CD4-positive, alpha-beta T cell treated with Interleukin-4 for 4 hours (primary cell): ENCODE measurements at places on chromosomes 6 and 20.

DNA sequence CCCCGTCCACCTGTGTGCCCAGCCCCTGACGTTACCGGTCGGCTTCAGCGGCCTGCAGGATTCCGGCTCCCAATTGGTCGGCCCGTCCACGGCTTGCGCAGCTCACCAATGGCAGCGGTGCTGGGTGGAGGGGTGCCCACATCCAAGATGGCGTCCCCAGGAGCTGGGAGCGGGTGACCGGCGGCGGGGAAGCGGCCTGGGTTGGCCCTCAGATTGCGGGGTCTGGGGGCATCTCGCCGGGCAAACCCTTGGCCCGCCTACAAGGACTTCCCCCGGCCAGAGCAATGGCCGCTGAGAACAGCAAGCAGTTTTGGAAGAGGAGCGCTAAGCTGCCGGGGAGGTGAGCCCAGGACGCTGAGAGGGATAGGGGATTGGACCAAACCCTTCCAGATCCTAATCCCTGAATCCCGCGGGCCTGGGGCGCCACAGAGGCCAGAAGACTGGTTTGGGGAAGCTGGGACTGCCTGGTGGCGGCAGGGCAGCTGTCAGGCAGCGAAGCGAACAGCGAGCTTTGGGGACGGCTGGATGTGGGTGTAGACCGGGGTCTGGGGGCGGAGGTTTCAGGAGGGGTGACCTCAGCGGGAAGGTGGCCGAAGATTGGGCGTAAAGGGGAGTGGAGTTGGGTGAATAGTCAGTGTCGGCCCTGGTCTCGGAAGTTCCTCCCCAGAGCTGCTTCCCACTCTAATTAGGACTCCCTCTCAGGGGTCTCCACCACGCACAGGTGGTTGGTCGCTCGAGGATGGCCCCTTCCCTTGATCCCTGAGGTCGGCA, at the start of the genes TBC1D22B and TMEM217:
TSS of gene TBC1D22B (plus strand) at position 139 of the 771 bp plus-strand sequence. CDS start at position 285, 146 bp downstream.
TSS of gene TMEM217 (minus strand) at position 511 of the 771 bp plus-strand sequence. CDS start 39,114 bp downstream, outside the sequence.
- peak; percentile 93 for DNase-seq

DNA sequence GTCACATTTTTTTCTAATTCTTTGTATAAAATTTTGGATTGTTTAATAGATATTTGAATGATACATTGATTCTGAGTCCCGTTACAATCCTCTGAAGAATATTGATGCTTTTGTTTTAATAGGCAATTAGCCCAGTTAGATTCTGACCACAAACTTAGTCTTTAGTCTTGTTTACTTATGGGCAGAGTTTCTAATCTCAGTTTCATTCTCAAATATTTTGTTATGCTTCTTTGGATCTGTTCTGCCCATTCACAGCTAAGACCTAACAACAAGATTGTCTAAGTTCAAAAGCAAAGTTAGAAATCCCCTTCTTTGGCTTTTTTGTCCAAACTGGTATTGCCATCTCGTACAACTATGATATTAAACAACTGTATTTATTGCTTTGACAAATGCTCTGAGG, 58.0 kb downstream of the TBXT start:
- no peak for DNase-seq

DNA sequence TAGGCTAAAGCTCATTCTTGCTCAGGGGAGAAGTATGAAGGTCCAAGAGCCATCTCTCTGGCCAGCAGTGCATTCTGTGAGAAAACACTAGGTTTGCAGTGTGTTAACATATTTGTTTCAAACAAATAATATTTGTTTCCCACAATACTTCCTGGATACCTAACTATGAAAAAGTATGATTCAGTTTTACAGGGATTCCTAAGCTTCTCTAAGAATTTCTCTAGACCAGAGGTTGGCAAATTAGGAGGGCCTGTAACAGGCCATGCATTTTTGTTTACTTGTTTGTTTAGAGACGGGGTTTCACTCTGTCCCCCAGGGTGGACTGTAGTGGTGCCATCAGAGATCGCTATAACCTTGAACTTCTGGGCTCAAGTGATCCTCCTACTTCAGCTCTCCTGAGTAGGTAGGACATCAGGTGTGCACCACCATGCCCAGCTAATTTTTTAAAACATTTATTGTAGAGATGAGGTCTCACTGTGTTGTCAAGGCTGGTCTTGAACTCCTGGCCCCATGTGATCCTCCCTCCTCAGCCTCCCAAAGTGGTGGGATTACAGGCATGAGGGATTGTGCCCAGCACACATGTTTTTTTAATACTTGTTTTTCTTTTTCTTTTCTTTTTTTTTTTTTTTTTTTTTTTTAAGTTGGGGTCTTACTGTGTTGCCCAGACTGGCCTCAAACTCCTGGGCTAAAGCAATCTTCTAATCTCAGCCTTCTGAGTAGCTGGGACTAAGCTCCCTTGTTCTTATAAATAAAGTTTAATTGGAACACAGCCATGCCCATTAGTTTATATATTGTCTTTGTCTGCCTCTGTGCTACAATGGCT, 71.7 kb downstream of the ADGRG6 start:
- no peak for DNase-seq

DNA sequence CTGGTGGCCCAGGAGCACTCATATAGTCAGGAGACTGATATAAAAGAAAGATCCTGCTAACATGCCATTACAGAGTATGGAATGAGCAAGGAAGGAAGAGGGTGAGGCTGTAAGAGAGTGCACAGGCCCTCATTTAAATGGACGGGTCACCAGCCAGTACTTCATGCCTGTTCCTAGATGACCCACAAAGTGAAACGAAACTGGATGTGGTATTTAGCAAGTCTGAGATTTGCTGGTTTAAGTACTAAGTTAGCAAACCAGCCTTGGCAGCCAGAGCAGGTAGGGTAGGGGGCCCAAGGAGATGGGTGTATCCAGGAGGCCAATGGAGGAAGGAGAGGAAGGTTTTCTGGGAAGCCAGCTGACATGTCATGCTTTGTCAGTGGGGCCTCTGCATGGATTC, 15.9 kb downstream of the NT5E start:
- no peak for DNase-seq

DNA sequence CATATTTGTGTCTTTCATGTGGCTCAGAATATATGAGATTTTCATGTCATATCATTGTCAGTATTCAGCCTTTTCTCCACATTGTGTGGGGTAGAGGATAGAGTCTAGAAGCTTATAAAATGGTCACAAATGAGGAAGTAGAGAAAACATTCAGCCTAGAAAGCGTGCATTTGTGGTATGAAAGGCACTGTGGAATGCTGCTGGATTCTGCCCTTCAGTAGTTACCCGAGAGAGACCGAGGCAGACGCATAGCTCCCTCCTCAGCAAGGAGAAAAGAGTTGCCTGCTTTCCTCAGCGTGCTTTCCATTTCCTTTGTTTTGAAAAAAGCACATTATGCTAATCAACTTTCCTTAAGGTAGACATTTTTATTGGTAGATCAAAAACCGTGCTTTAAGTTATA, 28.7 kb downstream of the MYB start:
- peak; percentile 21 for DNase-seq

GRCh38 chr6:31901415-31901952, 402 bp downstream of the ZBTB12 start:
- peak; percentile 65 for DNase-seq

GRCh38 chr20:62362991-62363919, 3.9 kb downstream of the LAMA5 start:
- no peak for DNase-seq

DNA sequence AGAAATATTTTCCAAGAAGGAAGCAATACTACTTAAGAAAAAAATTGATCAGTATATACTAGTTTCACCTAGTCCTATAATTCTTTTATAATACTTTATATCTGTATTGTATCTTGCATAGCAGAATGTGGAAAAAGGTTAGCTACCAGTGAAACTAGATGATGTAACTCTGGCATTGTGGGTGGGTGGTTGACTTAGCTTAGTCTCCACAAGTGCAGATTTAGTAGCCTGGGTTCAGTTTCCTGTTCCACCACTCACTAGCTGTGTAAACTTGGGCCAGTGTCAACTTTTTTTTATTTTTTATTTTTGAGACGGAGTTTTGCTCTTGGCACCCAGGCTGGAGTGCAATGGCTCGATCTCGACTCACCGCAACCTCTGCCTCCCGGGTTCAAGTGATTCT, 2.0 kb downstream of the MUC21 start:
- DNase-seq, result no peak

- DNase-seq, result peak; percentile 10
Measured at GRCh38 chr6:168619560-168620314, 178.8 kb downstream of the SMOC2 start.

DNA sequence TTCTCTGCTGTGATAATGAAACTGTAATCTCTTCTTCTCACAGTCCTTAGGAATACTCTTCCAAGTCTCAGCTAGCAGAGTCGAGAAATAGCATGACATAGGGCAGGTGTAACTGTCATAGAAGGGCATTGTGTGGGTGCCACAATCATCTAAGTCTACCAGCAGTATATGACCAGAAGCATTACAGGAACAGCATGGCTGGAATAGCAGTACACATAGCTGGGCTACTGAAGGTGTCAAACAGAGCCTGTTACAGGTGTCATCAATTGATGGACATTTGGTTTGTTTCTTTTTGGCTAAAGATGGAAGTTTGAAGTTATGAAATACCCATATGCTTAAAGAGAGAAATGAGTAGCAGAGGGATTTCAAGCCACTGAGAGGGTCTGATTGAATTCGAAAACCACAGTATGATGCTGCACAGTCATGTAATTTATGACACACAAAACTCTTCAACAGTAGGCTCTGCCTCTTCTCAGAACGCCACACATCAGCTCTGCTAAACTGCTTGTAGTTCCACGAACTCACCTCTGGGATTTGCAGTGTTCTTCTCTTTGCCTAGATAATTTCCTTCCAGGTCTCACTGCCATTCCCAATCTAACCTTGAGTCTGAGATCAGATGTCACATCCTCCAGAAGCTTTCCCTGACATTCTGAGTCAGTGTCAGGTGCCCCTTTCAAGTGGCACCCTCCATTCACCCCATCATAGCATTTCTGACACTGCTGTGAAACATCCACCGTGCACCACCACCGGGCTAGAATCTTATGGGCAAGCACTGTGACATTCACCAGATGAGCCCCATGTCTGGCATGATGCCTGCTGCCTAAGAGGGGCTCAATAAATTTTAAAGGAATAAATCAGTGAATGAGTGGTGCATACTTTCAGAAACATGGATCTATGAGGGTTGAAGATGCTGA, 151.0 kb downstream of the ADAT2 start:
- DNase-seq, result no peak

DNA sequence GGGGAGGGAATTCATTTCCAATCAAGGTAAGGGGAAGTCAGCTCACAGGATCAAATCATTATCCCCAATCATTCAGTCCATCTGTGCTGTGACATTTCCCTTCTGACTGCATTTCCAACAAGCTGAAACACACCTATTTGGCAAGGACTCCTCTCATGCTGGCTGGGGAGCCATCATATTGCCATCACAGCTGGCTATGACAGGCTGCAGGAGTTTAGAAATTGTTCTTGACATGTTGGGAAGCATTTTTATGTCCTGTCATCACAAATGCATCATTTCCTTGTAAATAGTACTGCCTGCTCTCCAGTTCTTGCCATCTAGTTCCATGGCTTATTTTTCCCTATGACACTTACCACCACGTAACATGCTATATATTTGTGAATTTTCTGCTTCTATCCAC, 113.9 kb upstream of the TMEM170B start:
- no peak for DNase-seq
